ENCODE measurements at places on chromosomes 5 and 9.

DNA sequence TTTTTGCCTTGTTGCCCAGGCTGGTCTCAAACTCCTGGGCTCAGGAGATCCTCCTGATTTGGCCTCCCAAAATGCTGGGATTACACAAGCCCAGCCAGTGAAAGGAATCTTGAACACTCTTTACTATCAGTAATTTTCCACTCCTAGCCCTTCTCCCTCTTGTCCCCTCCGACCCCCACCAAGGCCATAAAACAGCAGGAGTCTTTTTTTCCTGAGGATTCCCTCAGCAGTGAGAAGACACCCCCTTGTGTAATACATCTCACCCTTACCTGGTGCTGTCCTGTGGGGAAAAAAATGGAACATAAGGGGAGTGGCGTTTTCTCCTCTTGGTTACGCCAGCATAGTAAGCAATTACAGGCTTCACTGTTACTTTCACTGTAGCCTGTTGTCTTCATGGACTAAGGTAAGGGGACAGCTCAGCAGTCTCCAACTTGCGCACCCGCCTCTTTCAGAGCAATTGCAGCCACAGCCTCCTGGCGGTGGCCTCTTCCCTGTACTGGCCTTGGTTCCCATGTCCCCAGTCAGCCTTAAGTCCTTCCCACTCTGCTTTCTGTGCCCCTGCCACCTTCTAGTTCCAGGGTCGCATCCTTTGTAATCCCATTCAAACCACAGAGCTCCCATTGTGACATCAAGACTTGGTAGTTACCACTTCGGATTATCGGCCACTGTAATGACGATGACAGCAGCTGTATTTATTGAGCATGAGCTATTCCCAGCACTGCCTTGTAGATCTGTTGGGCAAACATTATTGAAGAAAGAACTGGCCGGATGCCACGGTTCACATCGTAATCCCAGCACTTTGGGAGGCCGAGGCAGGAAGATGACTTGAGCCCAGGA, 10.0 kb downstream of the NAIF1 start:
- DNase-seq = no peak

DNA sequence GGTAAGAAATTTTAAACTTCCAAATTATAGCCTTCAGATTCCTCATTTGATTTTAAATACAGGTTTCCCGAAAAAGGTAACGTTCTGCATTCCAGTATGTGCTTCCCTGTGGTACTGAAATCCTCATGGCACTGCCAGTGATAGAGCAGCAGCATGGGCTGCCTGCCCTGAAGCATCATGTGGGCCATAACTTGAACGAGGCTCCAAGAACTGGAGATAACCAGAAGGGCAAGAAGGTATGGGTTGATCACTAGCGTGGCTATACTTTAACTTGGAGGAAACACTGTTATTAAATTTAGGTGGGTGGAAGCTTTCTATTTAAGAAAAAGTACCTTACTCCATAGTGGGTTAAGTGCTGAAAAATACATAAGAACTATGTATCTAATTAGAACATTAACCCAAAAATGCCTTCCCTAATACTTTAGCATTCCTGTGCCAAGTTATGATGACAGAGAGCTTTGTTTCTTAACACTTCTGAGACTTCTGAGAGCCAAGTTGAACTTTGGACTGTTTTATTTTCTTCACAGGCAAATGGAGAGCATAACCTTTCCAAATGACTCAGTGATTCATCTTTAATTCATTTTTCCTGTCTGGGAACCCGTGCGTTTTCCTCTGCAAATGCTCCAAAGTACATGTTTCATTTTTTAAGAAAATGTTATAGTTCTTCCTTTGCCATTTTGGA, 191.5 kb upstream of the GNA14 start:
- peak; percentile 62 for DNase-seq

- DNase-seq = no peak
These were observed 47.5 kb upstream of the RNF20 start for GRCh38 chr9:101485924-101486692.

DNA sequence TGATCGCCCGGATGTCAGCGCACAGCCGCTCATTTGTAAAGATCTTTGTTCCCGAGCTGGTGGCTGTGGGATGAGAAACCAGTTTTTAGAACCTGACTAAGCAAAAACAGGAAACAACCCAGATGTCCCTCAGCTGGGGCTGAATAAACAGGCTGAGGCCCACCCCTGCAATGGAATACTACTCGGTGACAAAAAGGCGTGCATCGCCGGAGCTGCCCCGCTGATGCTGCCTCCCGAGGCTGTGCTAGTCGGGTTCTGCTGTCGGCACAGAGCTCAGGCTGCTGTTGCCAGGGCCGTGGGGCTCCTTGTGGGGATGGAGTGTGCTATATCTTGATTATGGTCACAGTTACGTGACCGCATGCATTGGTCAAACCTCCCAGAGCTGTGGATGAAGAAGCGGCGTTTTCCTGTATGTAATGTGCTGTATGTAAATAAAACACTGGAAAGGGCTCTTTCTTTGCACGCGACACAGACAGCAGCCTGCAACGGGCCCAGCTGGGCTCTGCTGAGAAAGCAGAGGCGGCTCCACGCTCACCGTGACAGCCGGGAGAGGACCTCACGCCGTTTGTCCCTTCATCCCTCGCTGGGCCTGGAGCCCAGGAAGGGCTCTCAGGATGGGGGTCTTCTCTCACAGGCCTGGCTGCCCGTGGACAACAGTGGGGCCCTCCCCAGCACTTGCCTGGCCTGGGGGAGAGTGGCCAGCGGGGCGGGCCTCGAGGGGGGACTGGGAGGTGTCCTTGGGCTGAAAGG, 51.5 kb upstream of the RNU6ATAC start:
- DNase-seq = no peak

GRCh38 chr5:1299511-1299850, 4.6 kb upstream of the TERT start:
- DNase-seq = no peak

All from glomerular endothelial cell (primary cell).